ENCODE measurements at places on chromosomes 16 and 17. TPM values are rescaled to one million over a fixed set of nuclear protein-coding genes. Genes with fewer than 3 reads are reported as not detected.

The ZNF500 gene
- total RNA-seq, result 9.2 TPM

The TMC8 gene
- total RNA-seq, result 0.22 TPM

The ZNF205 gene
- total RNA-seq, result 14.4 TPM

The PRCD gene
- 0.08 TPM for total RNA-seq

The DNAJC7 gene
- 113 TPM for total RNA-seq

The RPL19 gene
- total RNA-seq, result 3,889 TPM

The FBXL16 gene
- 11.9 TPM for total RNA-seq

The TP53TG3 gene
- total RNA-seq, result 0.96 TPM

The C16orf46 gene
- total RNA-seq, result 0.89 TPM

The CCDC144A gene
- total RNA-seq, result 1.2 TPM
